ENCODE measurements at places on chromosomes 12 and 14.

- DNase-seq, result no peak
Measured at GRCh38 chr12:116821291-116821690, 60.0 kb downstream of the HRK start.

DNA sequence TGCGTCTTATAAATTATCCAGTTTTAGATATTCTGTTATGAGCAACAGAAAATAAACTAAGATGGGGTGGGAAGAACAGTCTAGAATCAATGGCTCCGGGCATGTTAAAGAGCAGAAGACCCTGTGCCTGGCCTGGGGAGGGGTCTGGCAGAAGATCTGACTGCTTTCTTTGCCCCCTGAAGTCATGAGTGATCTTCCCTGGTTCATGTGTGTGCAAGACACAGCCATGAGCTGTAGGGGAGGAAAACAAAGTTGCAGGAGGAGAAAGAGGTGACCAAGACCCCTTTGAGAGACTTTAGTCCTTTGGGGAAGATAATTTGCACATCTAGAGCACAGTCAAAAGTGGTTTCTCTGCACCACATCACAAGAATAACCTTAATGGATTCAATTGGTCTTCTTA, 4.8 kb downstream of the LACRT start:
- DNase-seq, result no peak

GRCh38 chr14:64478634-64479250, 13.4 kb downstream of the AKAP5 start:
- no peak for DNase-seq

DNA sequence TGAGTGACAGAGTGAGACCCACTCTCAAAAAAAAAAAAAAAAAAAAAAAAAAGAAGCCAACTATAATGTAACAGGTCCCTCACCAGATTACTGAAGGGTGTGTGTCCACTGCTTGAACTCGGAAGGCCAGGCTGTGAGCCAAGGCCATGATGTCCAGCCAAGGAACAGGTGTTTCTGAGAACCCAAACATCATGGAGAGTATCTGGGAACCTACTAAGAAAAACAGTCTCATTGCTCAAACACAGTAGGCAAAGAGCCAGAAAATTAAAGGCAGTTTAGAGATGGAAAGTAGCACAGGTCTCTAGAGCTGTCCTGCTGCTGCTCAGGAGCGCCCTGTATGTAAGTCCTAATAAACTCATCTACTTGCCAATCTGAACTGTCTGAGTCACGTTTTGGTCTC, 12.5 kb upstream of the MAP4K5 start:
- no peak for DNase-seq

GRCh38 chr14:85701763-85702162, 171.8 kb downstream of the FLRT2 start:
- DNase-seq, result no peak

DNA sequence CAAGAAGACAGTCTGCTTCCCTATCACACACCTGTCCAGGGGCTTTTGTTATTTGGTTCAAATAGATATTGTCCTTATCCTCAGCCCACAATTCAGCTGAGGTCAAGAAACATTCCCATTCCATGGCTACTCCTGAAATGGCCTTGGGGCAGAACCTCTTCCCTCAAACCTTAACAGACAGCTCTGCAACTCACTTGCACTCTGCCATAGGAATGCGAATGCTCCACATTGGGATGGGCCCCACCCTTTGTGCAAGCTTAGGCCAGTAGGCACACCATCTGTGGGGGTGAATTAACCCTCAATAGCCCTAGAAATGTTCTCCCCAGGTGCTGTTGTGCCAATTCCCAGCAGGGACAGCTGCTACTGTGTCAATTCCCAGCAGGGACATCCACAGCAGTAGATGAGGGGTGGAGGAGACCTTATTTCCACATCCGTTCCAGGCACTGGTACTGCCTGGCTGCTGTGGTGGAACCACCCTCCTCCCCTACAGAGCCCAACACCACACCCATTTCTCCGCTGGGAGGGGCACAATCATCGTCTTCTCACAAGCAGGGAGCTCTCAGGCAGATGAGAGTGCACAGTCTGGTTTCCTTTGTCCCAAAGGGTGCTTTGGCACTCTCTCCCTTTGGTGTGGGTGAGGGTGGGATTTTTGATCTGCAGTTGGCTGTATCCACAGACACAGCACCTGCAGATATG, 42.3 kb upstream of the GLIPR1 start:
- DNase-seq, result no peak

- no peak for DNase-seq
Measured at GRCh38 chr12:95304673-95305198, 87.1 kb downstream of the VEZT start.

DNA sequence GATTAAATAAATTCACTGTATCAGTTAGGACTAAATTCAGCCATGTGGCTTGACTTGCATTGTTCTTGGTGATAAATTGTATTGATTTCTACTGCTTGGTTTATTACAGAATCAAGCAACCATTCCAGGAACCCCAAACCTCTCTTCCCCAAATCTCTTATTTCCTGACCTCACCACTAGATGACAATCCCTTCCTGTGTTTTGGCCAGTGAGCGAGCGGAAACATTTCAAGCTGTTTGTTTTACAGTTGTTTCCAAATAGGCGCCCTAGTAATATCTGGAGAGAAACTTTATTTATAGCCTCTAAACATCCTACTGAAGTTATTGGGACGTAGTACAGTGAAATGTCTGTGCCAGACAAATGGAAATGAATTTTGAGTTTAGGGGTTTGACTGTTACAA, 161.1 kb downstream of the SNAPC1 start:
- peak; percentile 13 for DNase-seq

GRCh38 chr14:63611078-63611477, 30.6 kb downstream of the WDR89 start:
- DNase-seq, result no peak

- DNase-seq, result no peak
Measured at GRCh38 chr12:12800406-12801180, 12.6 kb upstream of the DDX47 start.

DNA sequence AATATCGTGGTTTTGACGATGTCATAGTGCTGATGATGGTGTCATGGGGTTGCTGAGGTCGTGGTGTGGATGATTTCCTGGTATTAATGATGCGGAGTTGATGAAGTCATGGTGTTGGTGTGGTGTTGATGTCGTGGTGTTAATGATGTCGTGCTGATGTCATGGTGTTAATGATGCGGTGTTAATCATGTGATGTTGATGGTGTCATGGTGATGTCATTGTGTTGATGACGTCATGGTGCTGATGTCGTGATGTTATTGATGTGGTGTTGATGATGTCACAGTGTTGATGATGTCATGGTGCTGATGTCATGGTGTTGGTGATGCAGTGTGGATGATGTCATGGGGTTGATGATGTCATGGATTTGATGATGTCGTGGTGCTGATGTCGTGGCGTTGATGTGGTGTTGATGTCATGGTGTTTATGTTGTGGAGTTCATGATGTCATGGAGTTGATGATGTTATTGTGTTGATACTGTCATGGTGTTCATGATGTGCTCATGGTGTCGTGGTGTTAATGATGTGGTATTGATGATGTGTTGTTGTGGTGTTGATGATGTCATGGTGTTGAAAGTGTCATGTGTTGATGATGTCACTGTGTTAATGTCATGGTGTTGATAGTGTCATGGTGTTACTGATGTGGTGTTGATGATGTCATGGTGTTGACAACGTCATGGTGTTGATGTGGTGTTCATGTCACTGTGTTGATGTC, 48.5 kb upstream of the RIMBP2 start:
- peak; percentile 33 for DNase-seq

DNA sequence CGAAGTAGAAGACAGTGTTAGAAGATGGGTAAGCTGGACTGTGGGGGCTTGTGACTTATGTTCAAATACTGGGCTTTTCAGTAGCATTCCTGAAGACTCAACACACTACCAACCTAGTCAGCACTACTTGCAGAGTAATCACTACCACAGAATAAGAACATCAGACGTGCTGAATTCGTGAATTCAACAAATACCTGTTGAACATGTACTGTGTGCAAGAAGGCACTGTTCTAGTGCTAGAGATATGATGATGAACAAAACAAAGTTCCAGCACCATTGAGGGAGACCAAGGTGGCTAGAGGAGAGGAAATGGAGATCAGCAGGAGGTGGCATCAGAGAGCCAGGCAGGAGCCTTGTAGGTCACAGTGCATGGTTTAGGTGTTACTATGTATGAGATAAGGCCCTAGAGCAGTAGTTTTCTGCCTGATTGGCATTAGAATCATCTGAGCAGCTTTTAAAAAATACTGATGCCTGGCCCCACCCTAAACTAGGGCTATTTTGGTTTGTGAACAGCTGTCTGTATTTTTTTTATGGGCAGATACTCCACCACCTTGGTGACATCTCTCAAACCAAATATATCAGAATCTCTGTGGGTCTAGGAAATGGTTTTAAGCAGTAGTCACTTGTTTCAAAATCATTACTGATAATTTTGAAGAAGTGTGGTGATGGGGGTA, 26.8 kb downstream of the FERMT2 start:
- DNase-seq, result peak; percentile 11

DNA sequence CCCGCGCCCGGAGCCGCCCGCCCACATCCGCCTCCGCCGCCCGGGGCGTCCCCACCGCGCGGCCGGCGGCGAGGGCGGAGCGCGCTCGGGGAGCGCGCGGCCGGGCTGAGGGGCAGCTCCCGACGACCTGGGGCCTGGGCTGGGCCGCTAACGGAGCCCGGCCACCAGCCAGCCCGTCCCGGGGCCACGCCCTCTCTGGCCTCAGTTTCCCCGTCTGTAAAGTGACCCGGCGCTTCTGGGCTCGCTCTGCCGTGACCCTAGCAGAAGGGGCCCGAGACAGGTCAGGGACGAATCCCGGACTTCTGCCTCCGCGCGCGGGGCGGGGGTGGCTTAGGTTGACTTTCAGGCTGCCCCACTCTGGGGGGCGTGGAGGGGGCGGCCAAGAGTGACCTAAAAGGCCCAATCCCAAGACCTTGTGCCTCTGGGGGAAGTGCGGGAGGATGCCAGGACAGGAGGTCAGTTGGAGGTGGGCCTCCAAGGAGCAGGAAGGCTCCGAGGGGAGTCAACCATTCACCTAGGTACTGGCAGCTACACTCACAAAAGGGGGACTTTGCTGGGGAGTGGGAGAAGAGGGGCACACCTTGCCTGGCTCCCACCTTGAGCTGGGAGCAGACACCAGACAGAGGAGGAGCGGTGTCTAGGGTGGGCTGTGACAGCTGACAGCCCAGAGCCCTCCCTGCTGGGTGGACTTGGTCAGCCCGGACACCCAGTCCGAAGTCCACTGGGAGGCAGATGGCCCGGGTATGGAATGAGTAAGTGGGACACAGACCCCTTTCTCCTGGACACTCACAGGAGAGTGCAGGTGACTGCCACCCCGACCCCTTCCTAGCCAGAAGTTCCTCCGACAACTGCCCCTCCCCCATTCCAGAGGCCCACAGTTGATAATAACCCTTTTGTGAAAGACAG, 486 bp upstream of the AKT1 start:
- peak; percentile 69 for DNase-seq

GRCh38 chr12:9702255-9702654, 30.6 kb downstream of the CLECL1 start:
- peak; percentile 67 for DNase-seq
